Activated naive CD8-positive, alpha-beta T cell treated with anti-CD3 and anti-CD28 coated beads, Interleukin-2, amount 10 ng/mL, durations not matched to agents 7 days and 5 days (primary cell): ENCODE measurements at places on chromosomes 1 and 21. TPM values are rescaled to one million over a fixed set of nuclear protein-coding genes. Genes with fewer than 3 reads are reported as not detected.
A peak's percentile ranks its signal among the peaks of the same experiment; 100 is the strongest.

GRCh38 chr1:18411820-18412641 is 68.7 kb upstream of the KLHDC7A start:
- no peak for DNase-seq
- H3K4me1 ChIP-seq, result no peaks in the 10 kb centered on the region
- H3K27ac ChIP-seq, result no peak overlapping the region
- no peaks in the 10 kb centered on the region for H3K27me3 ChIP-seq
- no peaks in the 10 kb centered on the region for H3K36me3 ChIP-seq

DNA sequence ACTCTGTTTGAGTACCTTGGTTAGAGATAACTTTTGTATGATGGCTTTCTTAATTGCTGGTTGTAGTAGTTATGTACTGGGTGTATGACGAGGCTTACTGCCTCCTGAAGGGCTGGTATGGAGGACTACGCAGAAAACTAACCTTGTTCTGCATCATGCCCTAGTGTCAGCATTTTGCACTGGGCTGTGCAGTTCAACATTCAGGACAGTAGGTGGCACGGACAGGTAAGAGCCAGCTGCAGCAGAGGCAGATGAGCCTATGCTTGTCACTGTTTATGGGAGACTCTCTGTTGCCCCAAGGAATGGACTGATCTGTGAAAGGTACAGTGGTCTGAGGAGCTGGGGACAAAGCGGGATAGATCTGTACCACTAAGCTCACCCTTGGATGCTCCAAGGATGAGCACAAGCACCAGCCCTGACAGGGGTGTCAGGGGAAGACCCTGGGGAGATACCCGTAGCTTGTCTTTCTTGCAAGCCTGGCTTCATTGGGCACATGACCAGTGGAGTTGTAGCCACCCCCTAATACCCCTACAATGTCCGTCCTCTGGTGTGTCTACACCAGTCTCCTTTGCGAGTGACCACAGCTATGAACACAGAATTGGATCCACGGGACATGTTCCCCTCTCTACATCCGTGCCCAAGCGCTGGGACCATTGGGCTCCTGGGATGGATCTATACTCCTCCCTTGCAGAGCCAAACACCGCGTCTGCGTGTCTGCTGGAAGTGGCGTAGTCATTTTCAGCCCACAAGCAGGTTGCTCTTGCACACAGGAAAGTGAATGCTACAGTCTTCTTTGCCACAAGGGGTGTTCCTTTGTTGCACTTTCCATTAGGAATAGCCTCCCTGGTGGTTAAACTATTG is 51.1 kb upstream of the CFHR3 start:
- no peak overlapping the region for H3K4me3 ChIP-seq
- no peaks in the 10 kb centered on the region for H3K4me1 ChIP-seq
- H3K27me3 ChIP-seq, result no peaks in the 10 kb centered on the region
- H3K36me3 ChIP-seq, result no peaks in the 10 kb centered on the region

DNA sequence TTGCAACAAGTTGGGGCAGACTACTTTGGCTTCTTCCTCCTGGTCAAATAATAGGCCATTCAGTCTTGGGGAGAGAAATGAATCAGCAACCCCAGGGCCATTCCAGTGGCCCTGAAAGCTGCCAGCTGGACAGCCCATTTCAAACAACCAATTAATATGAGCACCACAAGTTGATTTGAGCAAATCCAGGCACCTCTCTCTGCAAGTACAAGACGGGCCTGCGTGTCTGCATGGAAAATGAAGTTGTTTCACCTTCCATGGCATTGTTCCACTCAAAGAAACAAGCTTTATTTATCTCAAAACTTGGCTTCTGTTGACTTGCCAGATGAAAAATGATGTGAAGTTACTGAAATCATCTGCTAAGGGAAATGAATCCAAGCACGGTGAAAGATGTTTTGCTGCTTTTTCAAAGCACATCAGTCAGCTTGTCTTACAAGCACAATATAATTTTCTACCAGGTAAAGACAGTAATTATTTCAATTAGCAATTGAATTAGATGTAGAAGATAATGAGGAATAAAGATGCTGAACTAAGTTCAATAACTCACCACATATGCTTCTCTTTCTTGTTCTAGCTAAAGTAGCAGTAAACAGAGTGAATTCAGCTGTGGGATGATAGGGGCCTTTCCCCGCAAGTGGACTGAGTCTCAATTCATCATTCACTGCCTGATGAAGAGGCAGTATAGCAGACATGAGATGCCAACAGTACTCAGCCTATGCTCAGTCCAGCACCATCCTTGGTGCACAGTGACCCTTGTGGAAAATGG is 95.2 kb upstream of the SSX2IP start:
- DNase-seq, result no peak
- no peak overlapping the region for H3K4me3 ChIP-seq
- peaks cover 7% of the 10 kb centered on the region for H3K27me3 ChIP-seq

- H3K4me3 ChIP-seq, result no peak overlapping the region
- no peaks in the 10 kb centered on the region for H3K27me3 ChIP-seq
- no peak overlapping the region for H3K27ac ChIP-seq
- H3K4me1 ChIP-seq, result peaks cover 11% of the 10 kb centered on the region
- H3K36me3 ChIP-seq, result peaks cover 53% of the 10 kb centered on the region
Observed at GRCh38 chr1:212762839-212763238, 28.7 kb downstream of the NSL1 start.

C1orf141 gene
- total RNA-seq, result not detected

- H3K36me3 ChIP-seq, result no peaks in the 10 kb centered on the region
- peak; percentile 74 for DNase-seq
- H3K4me3 ChIP-seq, result no peak overlapping the region
Observed at GRCh38 chr1:48697066-48697707, 79.5 kb downstream of the BEND5 start.

PTCH2 gene
- total RNA-seq, result 1.6 TPM

DNA sequence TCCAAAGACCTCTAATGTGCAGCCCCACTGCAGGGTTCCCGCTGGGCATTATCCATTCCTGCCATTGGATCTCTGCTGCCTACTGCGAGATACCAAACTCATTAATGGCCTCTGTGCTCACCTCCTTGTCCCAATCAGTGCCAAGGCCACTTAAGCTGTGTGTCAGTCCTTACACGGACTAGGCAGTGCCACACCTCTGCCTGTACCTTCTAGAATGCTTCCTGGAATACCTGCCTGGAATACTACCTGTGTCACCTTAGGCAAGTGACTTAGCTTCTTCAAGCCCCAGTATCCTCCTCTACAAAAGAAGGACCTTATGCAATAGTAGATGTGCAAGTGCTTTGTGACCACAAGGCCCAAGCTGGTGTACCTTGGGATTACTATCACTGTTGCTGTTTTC is 100.1 kb downstream of the FOXD2 start:
- no peaks in the 10 kb centered on the region for H3K36me3 ChIP-seq
- H3K27ac ChIP-seq, result no peak overlapping the region
- no peak overlapping the region for H3K4me3 ChIP-seq
- peaks cover 47% of the 10 kb centered on the region for H3K27me3 ChIP-seq

GRCh38 chr1:232369451-232370296 is 260.3 kb downstream of the SIPA1L2 start:
- H3K36me3 ChIP-seq, result no peaks in the 10 kb centered on the region
- peaks cover 2% of the 10 kb centered on the region for H3K27me3 ChIP-seq
- DNase-seq, result no peak

SPRR2E gene
- not detected for total RNA-seq

RGS5 gene
- 4.4 TPM for total RNA-seq

- no peaks in the 10 kb centered on the region for H3K27me3 ChIP-seq
- H3K4me1 ChIP-seq, result peaks cover 5% of the 10 kb centered on the region
- H3K36me3 ChIP-seq, result no peaks in the 10 kb centered on the region
- no peak overlapping the region for H3K4me3 ChIP-seq
- DNase-seq, result no peak
Observed at GRCh38 chr1:84363019-84363418, 35.3 kb upstream of the DNASE2B start.

GRCh38 chr1:151324390-151324930 is 2.8 kb downstream of the PI4KB start:
- no peak overlapping the region for H3K27ac ChIP-seq
- no peak for DNase-seq
- H3K4me1 ChIP-seq, result peaks cover 32% of the 10 kb centered on the region
- peaks cover 14% of the 10 kb centered on the region for H3K36me3 ChIP-seq
- H3K27me3 ChIP-seq, result no peaks in the 10 kb centered on the region
- H3K4me3 ChIP-seq, result no peak overlapping the region

DNA sequence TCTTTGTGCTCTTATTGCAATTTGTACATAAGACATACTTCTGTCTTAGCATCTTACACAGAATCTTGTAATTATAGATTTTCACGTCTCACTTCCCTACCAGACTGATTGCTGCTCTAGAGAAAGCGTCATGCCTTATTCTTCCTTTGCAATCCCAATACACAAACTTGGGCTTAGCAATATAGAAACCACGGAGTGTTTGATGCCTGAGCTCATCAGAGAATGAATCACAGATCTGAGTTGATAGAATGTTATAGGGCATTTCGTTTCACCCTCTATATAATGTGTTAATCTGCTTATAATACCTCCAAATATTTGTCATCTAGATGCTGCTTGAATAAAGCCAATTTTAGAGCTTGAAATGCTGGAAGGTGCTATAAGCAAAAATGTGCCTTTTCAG is 6.6 kb downstream of the FMO1 start:
- DNase-seq, result no peak
- H3K36me3 ChIP-seq, result no peaks in the 10 kb centered on the region
- peaks cover 40% of the 10 kb centered on the region for H3K27me3 ChIP-seq
- H3K4me1 ChIP-seq, result peaks cover 7% of the 10 kb centered on the region
- H3K27ac ChIP-seq, result no peak overlapping the region
- no peak overlapping the region for H3K4me3 ChIP-seq

- no peaks in the 10 kb centered on the region for H3K36me3 ChIP-seq
- H3K27me3 ChIP-seq, result peaks cover 2% of the 10 kb centered on the region
- no peak overlapping the region for H3K4me3 ChIP-seq
- H3K27ac ChIP-seq, result no peak overlapping the region
Observed at GRCh38 chr1:219324629-219325367, 151.1 kb downstream of the LYPLAL1 start.

DNA sequence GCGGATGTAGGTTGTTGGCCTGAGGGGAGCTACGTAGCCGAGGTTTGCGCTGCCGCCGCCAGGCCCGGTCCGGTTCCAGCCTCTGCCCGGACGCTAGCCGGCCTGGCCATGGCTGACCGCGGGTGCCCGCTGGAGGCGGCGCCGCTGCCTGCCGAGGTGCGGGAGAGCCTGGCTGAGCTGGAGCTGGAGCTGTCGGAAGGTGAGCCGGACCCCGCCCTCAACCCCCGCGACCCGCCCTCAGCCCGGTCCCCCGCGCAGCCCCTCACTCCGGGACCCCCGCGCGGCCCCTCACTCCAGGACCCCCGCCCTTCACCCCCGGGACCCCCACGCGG is 299 bp downstream of the DIP2A start:
- H3K4me1 ChIP-seq, result peaks cover 44% of the 10 kb centered on the region
- no peaks in the 10 kb centered on the region for H3K27me3 ChIP-seq
- H3K4me3 ChIP-seq, result peak overlapping the region; percentile 83
- no peak for DNase-seq

GRCh38 chr1:68375919-68376318 is 73.8 kb downstream of the RPE65 start:
- no peaks in the 10 kb centered on the region for H3K4me1 ChIP-seq
- no peak overlapping the region for H3K27ac ChIP-seq
- no peak overlapping the region for H3K4me3 ChIP-seq
- H3K27me3 ChIP-seq, result no peaks in the 10 kb centered on the region
- no peaks in the 10 kb centered on the region for H3K36me3 ChIP-seq
- no peak for DNase-seq
